ENCODE measurements at places on chromosomes 7 and 10.

- no peak for DNase-seq
Measured at GRCh38 chr7:6007386-6007785, 1.5 kb downstream of the PMS2 start.

GRCh38 chr10:47160261-47160908, 139.6 kb upstream of the GDF10 start:
- DNase-seq = no peak

DNA sequence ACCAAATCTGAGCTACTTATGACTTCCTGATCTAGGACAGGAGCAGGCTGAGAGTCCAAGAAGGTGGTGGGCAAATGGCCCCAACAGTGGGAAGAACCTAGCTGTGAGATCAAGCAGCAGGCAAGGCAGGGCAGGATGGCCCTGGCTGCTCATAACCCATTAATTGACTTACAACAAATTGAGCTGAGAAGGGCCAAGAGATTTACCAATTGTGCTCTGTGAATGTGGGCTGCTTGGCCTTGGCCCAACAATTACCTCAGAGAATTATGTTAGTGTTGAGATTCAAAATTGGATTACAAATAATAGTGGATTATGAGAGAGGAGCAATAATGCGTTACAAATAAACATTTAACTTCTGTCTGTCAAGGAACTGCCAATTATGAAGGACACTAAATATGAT, 956.5 kb downstream of the KCNMA1 start:
- DNase-seq = no peak

DNA sequence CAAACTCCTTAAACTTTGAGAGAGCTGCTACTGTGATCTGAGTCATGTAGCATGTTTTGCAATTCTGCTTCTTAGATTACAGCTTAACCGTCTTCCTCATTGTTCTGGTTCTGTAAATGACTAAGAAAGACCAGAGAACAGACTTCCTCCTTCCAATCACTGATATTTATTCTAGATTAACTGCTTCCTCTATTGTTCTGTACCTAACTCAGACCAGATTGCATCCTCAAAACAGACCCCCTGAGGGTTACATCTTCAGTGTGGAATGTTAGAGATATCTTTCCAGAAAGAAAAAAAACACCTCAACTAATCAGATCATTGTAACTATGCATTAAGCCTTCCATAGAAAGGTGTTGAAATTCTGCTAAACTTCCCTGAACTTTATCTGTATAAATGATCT, 5.7 kb upstream of the PIP start:
- no peak for DNase-seq

- DNase-seq = no peak
Measured at GRCh38 chr10:117499248-117500105, 43.1 kb upstream of the EMX2 start.

GRCh38 chr7:15848901-15849300, 162.4 kb upstream of the MEOX2 start:
- no peak for DNase-seq

GRCh38 chr7:39461263-39461820, 104.9 kb upstream of the YAE1 start:
- DNase-seq = no peak

DNA sequence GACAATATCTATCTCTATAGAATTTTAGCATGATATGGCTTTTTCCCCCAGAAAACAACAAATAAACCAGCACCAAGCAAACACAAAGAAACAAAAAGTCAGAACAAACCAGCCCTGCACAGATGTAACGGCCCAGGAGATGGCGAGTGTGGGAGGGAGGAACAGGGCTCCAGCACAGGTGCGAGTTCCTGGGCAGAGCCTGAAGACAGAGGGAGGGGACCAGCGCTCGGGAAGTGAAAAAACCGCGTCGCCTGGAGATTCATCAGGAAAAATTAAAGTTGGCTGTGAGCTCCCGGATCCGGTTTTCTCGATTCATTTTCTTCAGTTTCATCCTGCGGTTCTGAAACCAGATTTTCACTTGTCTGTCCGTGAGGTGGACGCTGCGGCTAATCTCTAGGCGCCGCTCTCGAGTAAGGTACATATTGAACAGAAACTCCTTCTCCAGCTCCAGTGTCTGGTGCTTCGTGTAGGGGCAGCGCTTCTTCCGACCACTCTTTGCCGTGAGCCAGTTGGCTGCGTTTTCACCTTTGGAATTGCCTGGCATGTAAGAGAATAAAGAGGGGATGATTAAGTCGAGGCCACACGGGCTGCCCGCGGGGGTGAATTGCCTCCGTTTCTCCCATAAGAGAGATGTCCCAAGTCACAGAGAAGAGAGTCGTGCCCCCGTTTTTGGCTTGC, 2.3 kb downstream of the HOXA10 start:
- no peak for DNase-seq

DNA sequence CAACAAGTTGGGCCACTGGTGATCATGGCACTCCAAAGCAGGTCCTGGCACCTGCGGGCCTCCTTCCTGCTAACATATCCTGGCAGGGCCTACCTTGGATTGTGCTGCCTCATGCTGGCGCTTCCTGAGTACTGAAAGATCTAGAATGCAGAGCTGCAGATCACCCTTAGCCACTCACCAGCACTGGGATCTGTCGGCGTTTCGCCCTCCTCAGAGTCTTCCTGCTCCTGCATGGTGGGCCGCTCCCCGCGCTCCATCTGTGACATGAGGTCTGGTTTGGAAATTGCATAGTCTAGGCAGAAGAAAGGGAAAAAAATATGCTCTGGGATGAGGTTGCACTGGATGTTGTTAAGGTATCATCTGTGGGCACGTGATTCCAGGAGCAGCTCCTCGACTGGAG, 10.0 kb downstream of the ZNF777 start:
- no peak for DNase-seq

DNA sequence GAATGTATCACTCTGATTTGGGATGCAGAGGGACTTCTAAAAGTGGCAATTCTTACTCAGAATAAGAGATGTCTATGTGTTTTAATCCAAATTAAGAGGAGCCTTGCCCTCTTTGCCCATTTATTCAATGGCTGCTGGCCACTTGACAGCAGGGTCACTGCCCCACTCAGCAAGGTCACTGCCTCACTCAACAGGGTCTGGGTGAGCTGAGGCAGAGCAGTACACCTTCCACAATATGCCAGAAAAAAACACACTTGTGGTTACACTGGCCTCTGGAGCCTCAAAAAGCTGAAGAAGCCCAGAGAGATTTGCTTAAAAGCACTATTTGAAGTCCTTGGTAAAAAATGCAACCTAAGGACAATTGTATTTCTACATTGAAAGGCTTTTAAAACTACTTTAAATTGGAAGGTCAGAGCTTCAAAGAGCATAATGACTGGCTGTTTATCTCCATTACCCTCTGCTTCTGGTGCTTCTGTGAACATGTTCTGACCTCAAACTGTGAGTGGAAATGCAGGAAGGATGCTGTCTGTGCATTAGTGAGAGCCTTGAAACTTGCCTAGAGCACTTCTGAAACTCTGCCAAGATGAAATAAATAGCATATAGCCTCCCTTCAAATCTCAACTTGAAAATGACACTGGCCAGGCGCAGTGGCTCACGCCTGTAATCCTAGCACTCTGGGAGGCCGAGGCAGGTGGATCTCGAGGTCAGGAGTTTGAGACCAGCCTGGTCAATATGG, 35.1 kb upstream of the WIPF3 start:
- no peak for DNase-seq

DNA sequence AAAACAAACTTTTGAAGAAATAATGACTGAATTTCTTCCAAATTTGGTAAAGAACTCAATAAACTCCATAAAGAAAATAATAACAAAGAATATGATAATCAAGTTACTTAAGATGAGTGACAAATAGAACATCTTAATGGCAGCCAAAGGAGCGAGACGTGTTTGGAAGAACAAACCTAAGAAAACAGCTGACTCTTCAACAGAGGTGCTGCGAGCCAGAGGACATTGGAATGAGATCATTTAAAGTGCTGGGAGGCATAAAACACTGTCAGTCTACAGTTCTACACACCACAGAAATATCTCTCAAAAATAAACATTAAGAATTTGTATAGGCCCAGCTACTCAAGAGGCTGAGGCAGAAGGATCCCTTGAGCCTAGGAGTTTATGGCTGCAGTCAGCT, 443.5 kb downstream of the PAXIP1 start:
- no peak for DNase-seq

DNA sequence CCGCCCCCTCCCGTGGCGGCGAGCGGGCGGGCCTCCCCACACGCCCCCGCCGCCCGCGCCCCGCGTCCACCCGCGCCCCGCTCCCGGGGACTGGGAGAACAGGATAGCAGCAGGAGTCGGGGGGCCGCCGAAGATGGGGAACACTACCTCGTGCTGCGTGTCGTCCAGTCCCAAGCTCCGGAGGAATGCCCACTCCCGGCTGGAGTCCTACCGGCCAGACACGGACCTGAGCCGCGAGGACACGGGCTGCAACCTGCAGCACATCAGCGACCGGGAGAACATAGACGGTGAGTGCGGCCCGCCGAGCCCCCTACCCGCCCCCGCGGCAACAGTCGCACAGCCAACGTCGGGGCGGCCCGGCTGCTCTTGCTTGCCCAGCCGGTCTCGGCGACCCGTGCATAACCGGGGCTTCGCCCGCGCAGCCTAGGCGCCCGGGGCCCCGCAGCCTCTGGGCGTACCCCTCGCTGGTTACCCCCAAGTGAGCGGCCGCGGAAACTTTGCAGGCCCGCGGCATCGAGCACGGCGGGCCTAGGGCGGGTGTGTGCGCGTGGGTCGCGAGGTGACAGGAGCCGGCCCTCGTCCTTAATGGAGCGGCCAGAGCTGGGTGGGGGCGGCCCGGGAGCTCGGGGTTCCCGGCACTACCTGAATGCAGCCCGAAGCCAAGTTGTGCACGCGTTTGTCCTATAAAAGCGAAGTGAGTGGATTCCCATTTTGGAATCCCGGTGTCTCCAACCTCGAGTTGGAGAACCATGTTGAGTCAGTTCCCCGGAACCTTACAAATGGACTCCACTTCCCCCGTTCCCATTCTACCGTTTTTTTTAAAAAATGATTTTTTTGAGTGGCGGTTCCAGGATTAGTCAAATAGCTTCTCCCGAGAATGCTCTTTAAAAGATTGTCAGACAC, 863 bp downstream of the CCNY start:
- DNase-seq = no peak

DNA sequence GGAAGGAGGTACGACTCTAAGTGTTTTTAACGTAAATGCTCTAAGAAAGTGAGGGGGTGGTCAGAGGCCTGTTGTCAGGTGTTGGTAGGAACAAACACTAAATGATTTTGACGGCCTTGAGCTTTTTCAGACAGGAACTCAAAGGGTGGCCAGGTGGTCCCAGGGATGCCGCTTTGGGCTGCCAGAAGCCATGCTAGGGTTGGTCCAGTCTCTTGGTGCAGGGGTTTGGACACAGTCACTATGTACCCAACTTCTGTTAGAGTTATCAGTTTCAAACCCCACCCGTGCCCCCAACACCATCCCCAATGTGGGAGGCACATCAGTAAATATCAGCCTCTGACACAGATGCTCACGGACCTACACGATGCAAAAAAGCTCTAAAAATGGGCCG, 9.3 kb downstream of the ATP6V0E2 start:
- no peak for DNase-seq

DNA sequence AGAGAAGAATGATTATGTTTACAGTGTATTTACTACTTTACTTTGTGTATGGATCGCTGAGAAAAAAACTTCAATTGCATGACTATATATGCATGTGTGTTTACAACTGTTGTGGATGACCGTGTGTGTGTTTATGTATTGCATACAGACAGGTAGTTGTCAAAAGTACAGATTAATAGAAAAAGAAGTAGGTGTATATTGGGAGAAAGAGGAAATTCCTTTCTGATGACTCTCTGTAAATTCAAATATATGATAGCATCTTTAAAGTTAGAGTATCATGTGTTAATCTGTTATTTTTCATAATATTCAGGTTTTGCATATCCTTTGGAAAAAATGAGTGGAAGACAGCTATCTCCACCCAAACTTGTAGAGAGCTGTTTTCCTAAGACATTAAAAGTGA, 160.4 kb upstream of the AGR3 start:
- no peak for DNase-seq
